ENCODE measurements at places on chromosomes 12 and 14.

GRCh38 chr12:120649442-120650232 is 9.2 kb downstream of the CABP1 start:
- no peak for DNase-seq

DNA sequence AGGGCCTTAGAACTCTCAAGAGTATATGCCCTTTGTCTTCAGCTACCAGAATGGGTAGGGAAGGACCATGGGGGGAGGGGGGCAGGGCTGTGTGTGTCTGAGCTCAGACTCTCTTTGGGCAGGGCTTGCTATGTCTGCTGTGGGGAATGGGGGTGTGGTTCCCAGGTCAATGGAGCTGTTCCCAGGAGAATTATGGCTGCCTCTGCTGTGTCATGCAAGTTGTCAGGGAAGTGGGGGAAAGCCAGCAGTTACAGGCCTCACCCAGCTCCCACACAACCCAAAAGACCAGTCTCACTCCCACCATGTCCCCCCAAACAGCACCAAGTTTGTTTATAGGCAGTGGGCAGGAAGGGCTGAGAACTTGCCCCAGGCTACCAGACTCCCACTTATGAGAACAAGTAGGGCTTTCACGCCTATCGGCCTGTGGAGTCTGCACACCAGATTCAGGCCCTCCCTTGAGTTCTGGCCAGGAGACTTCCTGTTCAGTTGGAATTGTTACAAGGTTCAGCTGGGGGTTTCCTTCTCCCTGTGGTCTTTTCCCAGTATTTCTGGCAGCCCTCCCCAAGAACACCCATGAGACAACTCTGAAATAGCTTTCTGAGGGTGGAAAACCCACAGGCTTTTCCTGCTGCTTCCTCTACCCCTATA is 6.1 kb upstream of the SERPINA11 start:
- DNase-seq = no peak

GRCh38 chr12:28578833-28579252 is 388.6 kb downstream of the CCDC91 start:
- no peak for DNase-seq

DNA sequence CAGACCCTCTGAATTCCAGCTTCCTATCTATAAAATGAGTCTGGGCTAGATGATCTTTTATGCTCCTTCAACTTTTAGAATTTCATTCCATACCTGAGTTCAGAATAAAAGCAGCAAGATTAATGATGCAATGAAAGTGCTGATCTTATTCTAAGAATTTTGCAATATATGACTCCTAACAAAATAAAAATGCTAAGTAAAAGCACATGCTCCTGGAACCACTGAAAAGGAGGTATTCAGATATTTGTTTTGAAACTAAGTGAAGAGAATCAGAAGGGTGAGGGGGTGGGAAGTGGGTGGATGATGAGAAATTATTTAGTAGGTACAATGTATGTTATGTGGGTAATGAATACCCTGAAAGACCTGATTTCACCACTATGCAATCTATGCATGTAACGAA is 216.6 kb downstream of the PTPRO start:
- no peak for DNase-seq

- DNase-seq = no peak
Measured at GRCh38 chr14:55699131-55700057, 119.4 kb downstream of the KTN1 start.

GRCh38 chr12:48279601-48280000 is 71.1 kb downstream of the ZNF641 start:
- DNase-seq = no peak

DNA sequence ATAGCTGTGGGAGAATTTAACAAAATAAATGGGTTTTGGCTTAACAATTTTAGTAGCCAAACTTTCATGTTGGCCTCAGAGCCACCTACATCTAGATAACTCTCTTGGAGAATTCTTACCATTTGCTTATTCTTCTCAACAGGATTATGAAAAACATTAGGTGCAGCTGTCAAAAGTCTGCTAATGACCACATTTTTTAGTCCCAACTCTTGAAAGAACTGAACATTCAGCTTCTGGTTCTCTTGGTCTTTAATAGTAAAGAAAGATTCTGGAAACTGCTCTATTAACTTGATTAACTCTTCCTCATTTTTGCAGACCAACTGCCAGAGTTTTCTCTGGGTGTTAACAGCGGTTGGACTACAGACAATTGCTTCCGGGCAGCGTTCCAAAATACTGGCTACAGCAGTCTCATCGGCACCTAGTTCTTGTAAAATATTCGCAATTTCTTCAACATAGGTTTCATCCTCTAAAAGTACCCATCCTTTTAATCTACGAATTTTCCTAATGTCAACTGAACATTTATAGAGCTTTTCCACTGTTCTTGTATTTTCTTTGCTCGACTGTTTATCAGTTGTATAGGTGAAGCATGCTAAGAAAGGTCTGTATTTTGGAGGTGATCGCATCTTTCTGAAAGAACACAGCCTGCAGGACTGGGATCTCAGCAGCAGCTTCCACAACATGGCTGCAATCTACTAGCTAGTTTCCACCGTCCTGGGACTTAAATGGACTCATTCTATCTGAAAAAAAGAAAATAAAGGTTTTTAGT is 8.7 kb downstream of the MTERF2 start:
- DNase-seq = no peak

GRCh38 chr12:67721248-67721647 is 72.7 kb downstream of the DYRK2 start:
- DNase-seq = no peak

GRCh38 chr14:95101736-95102679 is 55.3 kb downstream of the DICER1 start:
- no peak for DNase-seq

DNA sequence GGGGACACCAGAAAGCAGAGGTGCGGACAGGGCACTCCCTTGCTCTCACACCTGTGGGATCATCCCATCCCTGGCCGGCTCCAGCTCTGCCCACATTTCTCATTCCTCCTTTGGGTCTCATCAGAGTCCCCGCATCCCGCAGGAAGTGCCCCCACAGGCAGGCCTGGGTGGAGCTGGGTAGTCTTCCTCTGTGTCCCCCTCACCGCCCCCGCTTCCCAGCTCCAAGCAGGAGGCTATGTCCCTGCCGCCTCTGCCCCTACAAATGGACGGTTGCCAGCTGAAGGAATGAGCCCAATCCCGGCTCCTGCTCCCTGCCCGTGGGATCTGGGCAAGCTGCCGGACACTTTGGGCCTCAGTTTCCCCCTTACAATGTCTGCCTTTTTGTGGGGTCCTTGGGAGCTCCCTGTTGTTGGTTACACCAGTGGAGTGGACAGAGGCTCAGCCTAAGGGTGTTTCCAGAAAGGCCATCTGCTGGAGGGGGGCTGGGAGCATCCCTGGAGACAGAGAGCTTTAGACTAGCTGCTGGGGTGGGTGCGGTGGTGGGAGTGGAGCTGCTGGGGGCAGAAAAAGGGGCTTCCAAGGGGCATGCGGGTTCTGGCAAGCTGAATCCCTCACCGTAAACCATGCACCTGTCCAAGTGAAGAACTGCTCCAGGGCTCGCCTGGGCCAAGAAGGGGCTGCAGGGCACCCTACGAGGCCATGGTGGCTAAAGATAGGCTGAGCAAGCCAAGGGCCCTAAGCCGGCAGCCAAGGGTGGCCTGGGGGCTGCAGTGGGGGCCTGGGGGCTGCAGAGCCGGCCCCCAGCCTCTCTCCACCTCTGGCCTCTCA is 7.9 kb upstream of the GPR132 start:
- DNase-seq = no peak

- no peak for DNase-seq
Measured at GRCh38 chr12:67525617-67525884, 123.0 kb upstream of the DYRK2 start.

DNA sequence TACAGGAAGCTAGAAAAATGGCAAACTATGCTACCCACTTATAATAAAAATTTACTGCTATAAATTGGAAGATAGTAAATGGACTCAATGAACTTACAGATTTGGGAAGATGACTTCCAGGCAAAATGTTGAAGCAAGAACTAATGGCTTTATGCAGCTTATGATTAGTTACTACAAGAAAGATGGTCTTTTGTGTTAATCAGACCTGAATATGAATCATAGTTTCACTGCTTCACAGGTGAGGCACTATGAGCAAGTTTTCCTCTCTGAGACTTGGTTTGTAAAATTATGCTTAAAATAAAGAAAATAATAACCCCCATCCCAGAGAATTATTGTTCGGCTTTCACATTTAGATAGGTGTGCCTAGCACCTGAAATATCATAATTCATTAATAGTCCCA is 19.8 kb upstream of the DCN start:
- no peak for DNase-seq

DNA sequence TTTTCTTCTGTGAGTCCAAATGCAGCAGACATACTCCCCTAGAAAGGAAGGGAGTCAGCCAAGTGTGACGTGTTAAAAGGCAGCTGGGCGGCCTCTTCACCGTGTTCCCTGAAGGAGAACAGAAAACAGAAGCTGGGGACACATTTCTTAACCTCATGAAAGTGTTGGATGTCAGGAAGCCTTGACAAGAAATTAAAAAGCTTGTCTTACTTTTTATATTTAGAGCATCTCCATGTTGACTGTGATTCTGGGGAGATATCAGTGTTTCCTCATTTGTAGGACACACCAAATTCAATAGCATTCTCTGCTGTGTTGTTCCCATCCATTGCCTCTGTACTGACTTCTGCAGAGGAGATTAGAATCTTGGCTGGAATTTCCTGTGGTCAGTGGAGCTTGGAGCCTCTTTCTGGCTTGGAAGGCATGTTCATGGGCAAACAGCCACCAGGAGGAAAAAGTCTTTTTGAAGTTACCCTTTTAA is 93.7 kb downstream of the RMST start:
- DNase-seq = no peak

DNA sequence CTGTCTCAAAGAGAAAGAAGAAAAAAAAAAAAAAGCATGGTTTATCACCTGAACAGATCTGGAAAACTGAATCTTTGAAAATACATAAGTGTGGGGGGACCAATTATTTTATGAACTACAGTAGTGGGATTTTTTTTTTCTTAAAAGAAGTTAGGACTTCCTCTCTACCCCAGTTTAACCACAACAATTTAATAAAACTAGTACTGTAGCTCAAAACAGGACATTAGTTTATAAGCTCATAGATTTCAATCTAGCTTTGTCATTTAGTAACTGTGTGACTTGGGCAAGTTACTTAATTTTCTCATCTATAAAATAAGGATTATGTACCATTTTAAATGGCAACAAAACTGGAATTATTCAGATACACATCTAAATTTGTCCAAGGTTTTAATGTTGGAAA is 23.5 kb upstream of the ARID4A start:
- DNase-seq = no peak

- no peak for DNase-seq
Measured at GRCh38 chr14:30214014-30214413, 286.4 kb upstream of the PRKD1 start.

All from activated T-cell treated with anti-CD3 and anti-CD28 coated beads for 1 hour (primary cell).